ENCODE measurements at places on chromosomes 5 and 9.

- DNase-seq, result no peak
Measured at GRCh38 chr5:9654886-9655285, 24.7 kb upstream of the TAS2R1 start.

- no peak for DNase-seq
Measured at GRCh38 chr5:17267106-17267505, 49.7 kb downstream of the BASP1 start.

DNA sequence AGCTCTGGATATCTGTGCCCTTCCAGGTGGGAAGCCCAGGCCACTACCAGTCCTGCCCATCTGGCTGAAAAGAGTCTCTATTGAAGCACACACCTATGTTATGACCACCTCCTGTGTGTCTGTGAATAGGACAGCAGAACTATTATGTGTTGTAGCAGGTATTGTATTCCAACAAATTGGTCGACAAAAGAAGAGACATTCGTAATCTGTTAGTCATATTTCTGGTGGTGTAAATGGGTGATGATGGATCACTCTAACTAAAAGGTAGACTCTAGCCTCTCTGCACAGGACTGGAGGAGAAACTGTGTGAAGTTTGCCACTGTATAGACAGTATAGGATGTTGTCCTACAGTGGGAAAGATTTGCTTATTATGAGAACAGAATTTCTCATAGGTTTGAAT, 416.1 kb downstream of the TMEM38B start:
- no peak for DNase-seq

- no peak for DNase-seq
Measured at GRCh38 chr5:96342581-96342980, 90.5 kb downstream of the PCSK1 start.

GRCh38 chr5:172361566-172362238, 78.1 kb upstream of the UBTD2 start:
- DNase-seq, result no peak

DNA sequence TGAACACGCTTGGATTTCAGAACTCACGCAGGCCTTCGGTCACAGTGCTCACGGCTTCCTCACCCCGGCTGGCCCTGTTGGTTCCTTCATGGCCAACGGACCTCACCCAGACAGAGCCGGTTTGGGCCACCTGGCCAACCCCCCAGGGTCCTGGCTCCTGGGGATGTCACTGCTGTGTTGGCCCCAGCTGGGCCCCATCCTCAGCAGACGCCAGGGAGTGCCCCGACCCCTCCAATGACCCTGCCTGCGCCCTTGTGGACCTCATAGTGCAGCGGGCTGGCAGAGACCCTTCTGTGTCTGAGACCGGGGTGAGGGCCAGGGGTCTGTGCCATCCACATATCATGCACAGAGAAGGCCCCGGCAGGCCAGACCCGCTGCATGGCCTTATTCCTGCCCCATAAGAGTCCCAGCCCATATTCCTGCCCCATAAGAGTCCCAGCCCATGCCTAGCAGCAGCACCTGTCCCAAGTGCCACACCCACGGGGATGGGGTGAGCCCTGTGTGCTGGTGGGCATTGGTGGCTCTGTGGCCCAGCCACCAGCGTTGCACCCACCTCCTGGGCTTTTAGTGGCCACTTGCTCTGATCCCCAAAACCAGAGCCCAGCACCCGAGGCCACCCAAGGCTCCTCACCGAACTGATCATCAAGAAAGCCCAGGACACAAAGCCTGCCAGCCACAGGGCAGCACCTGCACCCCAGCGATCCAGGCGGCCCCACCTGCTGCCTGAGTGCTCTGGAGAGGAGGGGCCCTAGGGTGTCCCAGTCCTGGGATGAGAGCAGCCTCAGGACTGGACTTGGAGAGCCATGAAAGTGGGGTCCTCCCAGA, 1.3 kb upstream of the LPCAT1 start:
- DNase-seq, result no peak

DNA sequence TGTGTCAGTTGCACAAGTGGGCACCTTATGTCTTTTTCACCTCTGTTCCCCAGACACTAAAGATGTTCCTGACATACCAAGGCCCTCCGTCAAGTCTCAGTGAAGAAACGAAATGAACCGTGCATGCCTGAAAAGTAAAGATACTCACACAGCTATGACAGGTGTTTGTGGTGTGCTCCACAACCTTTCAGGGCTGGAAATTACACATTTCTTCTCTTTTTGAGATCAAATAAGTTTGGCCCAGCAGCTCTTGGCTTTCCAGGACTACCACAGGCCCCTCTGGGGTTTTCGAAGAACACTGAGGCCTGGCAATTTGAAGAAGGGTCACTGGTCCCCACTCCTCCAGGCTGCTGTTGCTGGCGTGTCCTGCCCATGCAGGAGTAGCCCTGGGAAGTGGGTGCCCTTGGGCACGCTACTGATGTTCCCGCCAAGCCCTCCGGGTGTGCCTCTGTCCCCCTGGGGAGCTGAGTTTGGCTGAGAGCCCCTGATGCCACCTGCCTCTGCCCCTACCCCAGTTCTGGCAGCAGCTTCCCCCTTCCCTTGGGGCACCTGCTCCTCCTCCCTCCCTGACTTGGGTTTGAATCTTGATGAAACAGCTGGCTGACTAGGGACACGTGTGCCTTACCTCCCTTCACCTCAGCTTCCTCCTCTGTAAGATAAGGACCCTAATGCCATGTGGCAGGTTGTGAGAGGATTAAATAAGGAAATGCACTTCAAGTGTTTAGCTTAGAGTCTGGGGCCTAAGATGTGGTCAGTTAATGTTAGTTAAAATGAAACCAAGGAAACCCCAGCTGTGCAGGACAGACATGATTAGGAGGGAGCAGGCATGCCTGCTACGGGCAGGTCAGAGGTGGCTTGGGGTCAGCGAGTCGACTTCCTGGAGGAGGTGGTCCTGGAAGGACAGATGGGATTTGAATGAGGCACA, 49.1 kb upstream of the GADD45G start:
- DNase-seq, result no peak

GRCh38 chr9:106890608-106891007, 27.6 kb downstream of the ZNF462 start:
- no peak for DNase-seq

DNA sequence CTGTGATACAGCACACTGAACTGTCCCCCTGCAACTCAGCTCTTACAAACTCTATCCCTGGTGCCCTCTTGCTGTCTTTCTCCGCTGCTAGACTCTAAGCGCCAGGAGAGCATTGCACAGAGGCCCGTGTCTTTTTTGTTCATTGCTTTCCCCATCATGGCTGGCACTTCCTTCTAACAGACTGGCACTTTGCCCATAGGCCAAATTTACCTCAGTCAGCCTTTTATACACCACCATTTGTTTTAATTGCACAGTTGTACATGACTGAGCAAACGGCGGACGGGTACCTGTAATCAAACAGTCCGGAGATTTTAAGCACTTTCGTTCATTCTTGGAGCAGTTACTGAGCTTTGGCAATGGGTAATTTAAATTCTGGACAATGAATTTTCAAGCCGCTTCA, 102.2 kb upstream of the CLINT1 start:
- no peak for DNase-seq

GRCh38 chr9:124125651-124125977, 114.0 kb downstream of the LHX2 start:
- no peak for DNase-seq

DNA sequence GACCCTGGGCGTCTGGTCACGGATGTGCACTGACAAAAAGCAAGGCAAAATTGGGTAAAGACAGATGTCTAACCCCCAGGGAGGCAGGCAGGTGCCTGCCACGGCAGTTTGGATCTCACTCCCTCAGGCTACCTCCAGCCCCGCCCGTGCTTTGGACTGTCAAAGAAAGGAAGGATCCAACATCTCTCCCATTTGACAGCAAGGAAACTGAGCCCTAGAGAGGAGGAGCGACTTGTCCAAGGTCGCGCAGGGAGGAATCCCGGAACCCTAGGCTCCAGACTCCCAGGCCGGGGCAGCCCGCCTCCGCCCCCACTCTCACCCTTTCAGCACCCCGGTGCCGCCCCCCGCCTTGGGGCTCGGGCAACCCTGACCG, 376 bp downstream of the GOLGA1 start:
- DNase-seq, result no peak

- DNase-seq, result no peak
Measured at GRCh38 chr9:86946201-86947145, 833 bp downstream of the GAS1 start.

DNA sequence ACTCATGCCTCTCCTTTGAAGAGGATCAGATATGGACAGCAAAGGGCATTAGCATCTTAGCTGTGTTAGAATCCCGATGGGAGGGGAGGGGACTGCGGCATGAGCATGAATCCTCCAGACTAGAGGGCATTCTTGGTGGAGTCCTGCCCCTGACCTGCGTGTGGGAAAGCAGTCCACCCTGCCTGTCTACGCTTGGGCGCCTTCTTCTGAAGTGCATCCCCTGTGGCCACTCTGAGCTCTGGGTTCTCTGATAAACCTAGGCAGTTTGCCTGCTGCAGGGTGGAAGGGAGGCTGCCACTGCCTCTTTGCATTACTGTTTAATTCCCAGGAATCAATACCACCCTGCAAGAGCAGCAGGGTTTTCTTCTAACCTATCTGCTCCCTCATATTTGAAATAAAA, 169.3 kb downstream of the INSYN2B start:
- DNase-seq, result no peak

Measured in brain pericyte (primary cell).